ENCODE measurements at places on chromosomes 7 and 10.

DNA sequence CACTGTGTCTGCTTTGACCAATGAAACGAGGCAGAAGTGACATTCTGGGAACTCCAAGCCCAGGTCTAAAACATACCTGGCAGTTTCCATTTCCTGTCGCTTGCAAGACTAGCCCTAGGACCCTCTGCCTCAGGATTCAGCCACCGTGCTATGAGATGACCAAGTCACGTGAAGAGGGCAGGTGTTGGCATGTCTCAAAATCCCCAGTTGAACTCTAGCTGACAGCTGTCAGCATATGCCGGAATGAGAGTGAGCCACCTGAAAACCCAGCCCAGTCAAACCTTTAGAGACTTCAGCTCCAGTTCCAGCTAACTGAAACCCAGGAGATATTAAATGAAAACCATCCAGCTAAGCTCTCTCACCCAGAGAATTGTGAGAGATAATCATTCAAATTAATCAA, 89.9 kb upstream of the PPP1R3A start:
- H3K4me3 ChIP-seq, result no peak overlapping the region
- DNase-seq, result no peak
- no peaks in the 10 kb centered on the region for H3K27me3 ChIP-seq
- no peaks in the 10 kb centered on the region for H3K4me1 ChIP-seq
- no peaks in the 10 kb centered on the region for H3K36me3 ChIP-seq
- no peak overlapping the region for H3K27ac ChIP-seq

DNA sequence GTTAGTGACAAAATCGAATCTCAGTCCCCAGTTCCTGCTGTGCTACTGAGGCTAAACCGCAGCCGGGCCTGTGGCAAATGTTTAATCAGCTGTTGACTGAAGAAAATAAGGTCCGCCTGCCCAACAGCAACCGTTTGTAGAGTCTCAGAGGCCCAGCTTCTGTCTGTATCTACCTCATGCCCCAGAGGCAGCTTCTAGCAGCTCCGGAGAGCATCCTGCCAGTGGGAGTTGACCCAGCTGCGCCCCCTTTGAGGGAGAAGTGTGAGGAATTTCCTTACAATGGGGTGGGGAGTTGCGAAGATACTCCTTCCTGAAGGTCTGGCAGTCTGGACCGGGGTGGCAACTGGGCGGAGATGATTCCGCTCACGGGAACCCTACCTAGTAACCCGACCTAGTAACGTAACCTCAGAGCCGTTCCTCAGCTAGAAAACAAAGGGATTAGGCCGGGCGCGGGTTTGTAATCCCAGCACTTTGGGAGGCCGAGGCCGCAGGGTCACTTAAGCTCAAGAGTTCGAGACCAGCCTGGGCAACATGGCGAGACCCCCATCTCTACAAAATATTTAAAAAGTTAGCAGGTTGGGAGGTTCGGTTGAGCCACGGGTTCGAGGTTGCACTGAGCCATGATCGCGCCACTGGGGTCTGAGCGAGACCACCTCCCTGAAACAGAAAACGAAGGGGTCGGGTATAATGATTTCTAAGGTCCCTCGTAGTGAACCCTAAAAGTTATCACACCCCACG, 846 bp upstream of the ZNF775 start:
- H3K4me3 ChIP-seq, result peak overlapping the region; percentile 72
- H3K36me3 ChIP-seq, result peaks cover 10% of the 10 kb centered on the region
- peak; percentile 33 for DNase-seq
- no peaks in the 10 kb centered on the region for H3K27me3 ChIP-seq
- H3K27ac ChIP-seq, result peak overlapping the region; percentile 70

DNA sequence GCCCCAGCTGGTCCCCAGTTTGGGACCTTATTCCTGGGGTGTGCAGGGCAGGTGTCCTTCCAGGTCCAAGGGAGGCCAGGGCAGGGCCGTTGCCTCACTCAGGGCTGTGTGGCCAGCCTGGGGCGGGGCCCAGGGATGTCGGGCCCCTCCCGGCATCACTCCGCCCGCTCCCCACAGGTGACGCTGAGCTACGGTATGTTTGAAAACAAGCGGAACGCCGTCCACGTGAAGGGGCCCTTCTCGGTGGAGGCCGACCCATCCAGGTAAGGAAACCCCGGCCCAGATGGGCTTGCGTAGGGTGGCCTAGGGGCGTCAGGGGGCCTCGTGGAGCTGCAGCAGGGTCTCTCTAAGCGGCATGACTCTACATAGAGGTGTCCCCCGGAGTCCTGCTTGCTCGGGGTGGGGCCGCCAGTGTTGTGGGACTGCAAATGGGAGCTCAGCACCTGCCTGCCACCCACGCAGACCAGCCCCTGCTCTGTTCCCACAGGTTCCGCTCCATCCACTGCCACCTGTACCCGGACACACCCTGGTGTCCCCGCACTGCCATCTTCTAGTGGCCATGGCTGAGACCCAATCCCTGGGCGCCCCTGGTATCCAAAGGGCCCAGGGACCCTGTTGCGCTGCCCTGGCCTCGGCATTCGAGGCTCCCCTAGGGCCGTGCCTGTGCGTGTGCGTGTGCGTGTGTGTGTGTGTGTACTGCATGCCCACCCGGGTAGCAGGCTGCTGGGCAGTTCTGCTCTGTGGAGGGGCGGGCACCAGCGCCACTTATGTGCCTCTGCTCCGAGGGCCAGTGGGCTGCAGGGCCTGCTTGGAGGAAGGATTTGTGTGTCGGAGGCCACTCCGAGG, 7.3 kb downstream of the LFNG start:
- H3K27ac ChIP-seq, result no peak overlapping the region
- no peak overlapping the region for H3K4me3 ChIP-seq
- no peak for DNase-seq
- H3K27me3 ChIP-seq, result no peaks in the 10 kb centered on the region

DNA sequence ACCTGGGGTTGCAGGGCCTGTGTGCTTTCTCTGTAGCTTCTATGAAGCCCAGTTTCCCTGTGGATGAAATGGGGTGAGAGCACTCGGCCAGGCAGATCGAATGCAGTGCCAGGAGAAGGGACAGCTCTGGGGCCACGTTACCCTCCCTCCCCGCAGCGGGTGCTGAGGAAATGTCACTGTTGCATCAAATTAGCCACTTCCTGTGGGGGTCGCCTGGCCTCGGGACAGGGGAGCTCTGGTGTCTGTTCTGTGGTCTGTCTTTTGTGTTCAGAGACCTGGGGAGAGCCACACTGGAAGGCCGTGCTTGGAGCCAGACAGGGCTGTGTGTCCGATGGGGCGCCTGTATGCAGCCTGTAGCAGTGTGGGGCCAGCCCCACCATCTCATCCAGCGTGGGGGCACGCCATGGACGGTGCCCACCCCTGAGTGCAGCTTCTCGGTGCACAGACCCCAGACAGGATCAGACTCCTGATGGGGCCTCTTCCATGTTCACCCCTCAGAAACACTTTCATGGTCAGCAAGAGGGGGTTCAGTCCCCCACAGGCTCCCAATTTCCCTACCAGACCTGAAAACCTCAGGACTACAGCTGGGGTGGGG, 13.6 kb downstream of the TTYH3 start:
- H3K4me3 ChIP-seq, result peak overlapping the region; percentile 68
- H3K27ac ChIP-seq, result peak overlapping the region; percentile 90
- H3K4me1 ChIP-seq, result peaks cover 17% of the 10 kb centered on the region
- H3K27me3 ChIP-seq, result no peaks in the 10 kb centered on the region
- no peaks in the 10 kb centered on the region for H3K36me3 ChIP-seq

- H3K36me3 ChIP-seq, result no peaks in the 10 kb centered on the region
- H3K27ac ChIP-seq, result no peak overlapping the region
- no peak overlapping the region for H3K4me3 ChIP-seq
- DNase-seq, result no peak
- H3K4me1 ChIP-seq, result no peaks in the 10 kb centered on the region
- H3K27me3 ChIP-seq, result peaks cover 7% of the 10 kb centered on the region
These were observed 114.4 kb downstream of the COL13A1 start for GRCh38 chr10:69916118-69916517.

GRCh38 chr10:114663626-114664025, 5.6 kb upstream of the ABLIM1 start:
- H3K36me3 ChIP-seq, result no peaks in the 10 kb centered on the region
- no peak overlapping the region for H3K4me3 ChIP-seq
- H3K27me3 ChIP-seq, result no peaks in the 10 kb centered on the region

GRCh38 chr7:128830231-128831177, at the start of gene FLNC:
Gene FLNC (plus strand): TSS chr7:128830406. CDS start chr7:128830638, 232 bp downstream.
- no peak within 1 kb of the TSS for H3K27ac ChIP-seq
- no peaks in the 10 kb centered on the region for H3K36me3 ChIP-seq
- DNase-seq, result peak; percentile 39
- H3K4me3 ChIP-seq, result peak within 1 kb of the TSS; percentile 37
- H3K4me1 ChIP-seq, result peaks cover 12% of the 10 kb centered on the region

DNA sequence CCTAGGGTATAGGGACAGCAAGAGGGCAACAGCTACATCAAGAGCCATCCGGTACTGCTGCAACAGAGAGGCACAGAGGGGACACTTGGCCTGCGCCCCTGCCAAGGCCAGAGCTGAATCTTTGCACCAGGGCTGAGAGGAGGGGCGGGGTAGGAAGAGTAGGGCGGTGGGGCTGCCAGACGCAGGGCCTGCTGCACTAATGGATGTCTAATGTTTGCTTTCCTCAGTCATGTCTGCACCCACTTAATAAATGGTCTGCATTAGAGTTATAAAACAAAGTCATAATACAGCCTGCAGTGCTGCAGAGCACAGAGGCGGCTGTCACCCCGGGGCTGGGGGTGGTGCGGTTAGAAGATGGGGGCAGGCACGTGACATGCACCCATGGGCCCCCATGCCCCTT, 42.2 kb upstream of the SLC29A3 start:
- DNase-seq, result no peak
- H3K4me1 ChIP-seq, result no peaks in the 10 kb centered on the region
- no peaks in the 10 kb centered on the region for H3K36me3 ChIP-seq
- no peak overlapping the region for H3K4me3 ChIP-seq
- H3K27ac ChIP-seq, result no peak overlapping the region
- no peaks in the 10 kb centered on the region for H3K27me3 ChIP-seq
